Activated T-helper 1 cell treated with anti-CD3 and anti-CD28 coated beads, Interleukin-2, amount 50 U/mL, for 16 hours (primary cell): ENCODE measurements at places on chromosomes 2 and 18.

- DNase-seq = no peak
Observed at GRCh38 chr2:33806041-33806440, 206.9 kb upstream of the FAM98A start.

- DNase-seq = no peak
Observed at GRCh38 chr18:55908901-55909366, 320.9 kb upstream of the TCF4 start.

- DNase-seq = no peak
Observed at GRCh38 chr2:239273280-239274234, 127.3 kb downstream of the HDAC4 start.

GRCh38 chr2:66581339-66582103 is 146.6 kb downstream of the MEIS1 start:
- no peak for DNase-seq

DNA sequence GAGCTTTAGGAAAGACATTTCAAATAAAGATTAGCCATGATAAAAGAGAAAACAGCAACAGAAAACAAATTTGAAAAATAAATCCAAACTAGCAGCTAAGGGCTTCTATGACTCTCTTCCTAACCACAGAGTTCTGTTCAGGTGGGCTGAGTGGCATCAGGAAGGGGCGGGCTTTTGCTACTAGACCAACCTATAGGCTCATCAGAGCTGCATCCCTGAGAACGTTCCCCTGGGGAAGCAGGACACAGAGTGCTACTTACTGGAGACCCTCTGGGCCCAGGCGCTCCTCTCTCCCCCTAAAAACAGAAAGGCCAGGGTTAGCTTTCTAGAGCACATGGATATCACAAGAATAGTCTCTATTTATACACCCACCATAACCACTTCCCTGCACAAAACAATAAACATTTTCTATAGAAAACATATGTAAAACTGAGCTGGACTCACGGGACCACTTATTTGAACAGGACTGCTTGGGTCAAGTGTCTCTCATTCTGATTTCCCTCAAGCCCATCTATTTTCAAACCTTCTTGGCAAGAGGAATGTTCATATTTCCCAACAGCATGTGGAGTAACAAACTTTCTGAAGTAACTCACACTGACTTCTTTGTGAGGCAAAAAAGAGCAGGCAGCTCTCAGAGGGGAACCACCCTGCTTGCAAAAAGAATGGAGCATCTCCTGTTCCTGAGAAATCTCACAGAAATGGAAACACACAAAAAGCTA is 78.9 kb upstream of the LMAN1 start:
- DNase-seq = no peak

DNA sequence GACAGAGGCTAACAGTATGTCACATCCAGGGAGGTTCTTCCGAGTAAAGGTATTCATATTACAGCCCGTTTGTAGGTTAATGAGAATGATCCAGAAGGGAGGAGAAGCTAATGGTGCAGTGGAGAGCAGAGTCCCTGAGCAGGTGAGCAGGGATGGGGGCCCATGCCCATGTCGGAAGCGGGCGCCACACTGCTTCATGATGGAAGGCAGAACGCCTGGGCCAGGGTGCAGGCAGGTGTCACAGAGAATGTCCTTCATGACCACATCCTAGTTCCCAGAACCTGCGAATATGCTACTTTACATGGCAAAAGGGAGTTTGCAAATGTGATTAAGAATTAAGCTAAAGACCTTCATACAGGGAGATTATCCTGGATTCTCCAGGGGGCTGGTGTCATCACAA is 4.0 kb downstream of the HES6 start:
- DNase-seq = no peak

DNA sequence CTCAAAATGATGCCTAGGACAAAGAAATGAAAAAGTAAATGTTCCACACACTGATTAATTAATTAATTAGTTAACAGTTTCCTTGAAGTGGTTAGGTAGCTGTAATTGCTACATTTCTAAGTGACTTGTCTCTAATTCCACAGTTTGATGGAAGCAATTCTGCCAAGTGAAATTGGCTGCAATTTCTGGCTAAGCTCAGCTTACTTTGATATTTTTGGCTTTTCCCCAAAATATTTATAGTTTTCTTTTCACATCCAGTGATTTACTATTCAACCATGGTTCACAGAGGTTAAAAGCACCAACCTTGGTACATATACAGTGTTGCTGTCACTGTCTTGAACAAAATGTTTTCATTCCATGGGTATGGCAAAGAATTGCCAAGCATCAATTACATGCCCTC is 459.5 kb upstream of the CDH20 start:
- no peak for DNase-seq

DNA sequence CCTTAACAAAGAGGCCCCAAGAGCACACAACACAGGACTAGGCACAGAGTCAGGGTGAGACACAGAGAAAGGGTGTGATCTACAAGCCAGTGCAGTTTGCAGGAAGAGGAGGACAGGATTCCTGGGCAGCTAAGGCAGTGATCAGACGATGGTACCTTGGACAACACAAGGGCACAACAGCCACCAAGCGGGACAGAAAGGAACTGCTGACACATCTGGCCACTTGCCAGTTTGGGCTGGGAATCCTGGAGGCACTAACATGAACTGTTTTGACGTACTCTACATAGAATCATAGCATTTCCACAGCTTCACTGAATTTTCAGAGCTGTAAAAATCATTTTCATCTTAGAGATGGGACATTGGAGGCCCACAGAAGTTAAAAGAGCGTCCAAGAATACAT is 221.5 kb upstream of the SLC35G4 start:
- no peak for DNase-seq

- no peak for DNase-seq
Observed at GRCh38 chr2:196984903-196985302, 58.4 kb upstream of the PGAP1 start.

- DNase-seq = no peak
Observed at GRCh38 chr2:197606180-197606579, 69.2 kb downstream of the RFTN2 start.

DNA sequence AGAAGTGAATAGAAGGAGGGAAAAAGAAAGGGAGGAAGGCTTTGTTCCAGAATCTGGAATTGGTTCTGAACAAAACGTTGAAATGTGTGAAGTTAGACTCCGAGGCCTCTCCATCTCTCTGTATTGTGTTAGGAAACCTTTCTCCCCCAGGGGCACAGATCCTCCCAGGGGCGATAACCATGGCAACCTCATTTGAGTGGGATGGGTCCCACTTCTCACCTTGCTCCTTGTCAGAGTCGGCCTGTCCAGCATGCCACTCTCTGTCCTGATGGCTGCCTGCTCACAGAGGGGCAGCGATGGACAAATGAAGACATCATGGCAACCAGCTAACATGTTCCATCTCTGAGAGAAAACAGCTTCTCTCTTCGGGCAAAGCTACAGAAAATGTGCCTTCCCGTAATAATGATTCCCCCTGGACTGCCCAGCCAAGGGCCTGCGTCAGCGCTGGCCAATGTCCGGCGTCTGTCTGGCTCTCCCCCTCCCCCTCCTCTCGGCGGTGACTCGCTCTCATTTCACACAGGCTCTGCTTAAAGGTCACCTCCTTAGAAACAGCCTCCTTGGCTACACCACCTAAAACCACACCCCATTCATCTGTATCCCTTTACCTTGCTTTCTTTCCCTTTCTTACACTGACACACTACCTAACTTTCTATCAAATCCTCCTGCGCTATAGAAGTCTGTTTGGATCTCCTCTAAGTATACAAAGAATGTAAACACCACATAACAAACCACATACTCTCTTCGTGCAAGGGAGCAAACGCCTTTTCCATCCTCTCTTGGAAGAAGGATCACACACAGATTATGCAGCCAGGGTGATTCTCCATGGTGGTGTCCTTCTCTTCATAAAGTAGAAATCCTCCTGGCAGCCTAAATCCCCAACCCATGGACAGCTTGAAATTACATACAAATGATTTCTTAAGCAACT is 32.1 kb upstream of the TTC39C start:
- DNase-seq = no peak

DNA sequence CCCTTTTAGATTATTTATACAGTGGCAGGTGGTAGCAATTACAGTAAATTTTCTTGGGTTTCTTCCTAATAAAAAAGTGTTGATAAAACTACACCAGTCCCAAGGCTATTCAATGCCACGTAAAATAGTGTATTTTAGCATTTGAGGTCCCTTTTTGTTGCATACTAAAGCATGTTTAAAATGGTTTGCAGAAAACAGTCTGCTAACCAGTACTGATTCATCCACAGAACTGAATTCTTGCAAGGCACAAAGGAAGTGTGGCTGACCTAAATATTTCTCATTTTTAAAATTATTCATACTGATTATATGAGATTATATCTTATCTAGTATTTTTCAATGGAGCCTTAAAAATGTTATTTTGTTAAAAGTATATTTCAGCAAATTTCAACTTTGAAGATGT is 98.1 kb downstream of the SMAD2 start:
- no peak for DNase-seq
